ENCODE measurements at places on chromosomes 6 and 20.

GRCh38 chr6:11675601-11676000 lies 103.0 kb downstream of the ADTRP start:
- DNase-seq, result no peak

GRCh38 chr6:118981884-118982574 lies 47.1 kb upstream of the MCM9 start:
- no peak for DNase-seq

DNA sequence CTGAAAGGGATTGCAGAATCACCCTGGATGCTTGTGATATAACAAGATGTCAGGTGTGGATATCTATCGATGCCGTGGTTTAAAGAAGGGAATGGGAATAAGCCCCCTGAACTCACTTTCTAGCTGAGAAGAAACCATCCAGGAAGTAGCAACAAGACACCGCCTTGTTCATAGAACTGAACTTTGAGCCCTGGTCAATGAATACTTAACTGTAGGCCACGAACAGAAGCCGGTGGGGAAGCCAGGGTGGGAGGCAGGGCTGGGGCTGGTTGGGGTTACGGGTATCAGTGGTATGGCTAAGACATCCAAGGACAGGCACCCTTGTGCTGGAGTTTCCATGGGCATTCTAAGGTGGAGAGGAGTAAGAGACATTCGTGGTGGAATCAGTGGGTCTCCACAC lies 61.0 kb downstream of the UST start:
- no peak for DNase-seq

GRCh38 chr20:46021361-46022359 lies 7.4 kb upstream of the SLC12A5 start:
- peak; percentile 62 for DNase-seq
